ENCODE measurements at places on chromosomes 16 and 17. TPM values are rescaled to one million over a fixed set of nuclear protein-coding genes. Genes with fewer than 3 reads are reported as not detected.

GRCh38 chr17:12566291-12566690 is 99.4 kb upstream of the MYOCD start:
- no peak for DNase-seq

The TBX2 gene
- 22.0 TPM for polyA plus RNA-seq

The PRRT2 gene
- polyA plus RNA-seq: 6.1 TPM

DNA sequence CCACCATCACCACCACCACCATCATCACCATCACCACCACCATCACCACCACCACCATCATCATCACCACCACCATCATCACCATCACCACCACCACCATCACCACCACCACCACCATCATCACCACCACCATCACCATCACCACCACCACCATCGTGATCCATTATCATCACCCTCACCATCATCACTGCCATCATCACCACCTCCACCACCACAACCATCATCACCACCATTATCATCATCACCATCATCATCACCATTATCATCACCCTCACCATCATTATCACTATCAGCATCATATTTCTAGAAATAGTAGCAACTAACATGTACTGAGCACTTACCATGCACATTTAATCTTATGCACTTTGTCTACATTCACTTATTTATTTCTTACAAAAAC is 94.9 kb downstream of the C16orf95 start:
- DNase-seq: no peak

DNA sequence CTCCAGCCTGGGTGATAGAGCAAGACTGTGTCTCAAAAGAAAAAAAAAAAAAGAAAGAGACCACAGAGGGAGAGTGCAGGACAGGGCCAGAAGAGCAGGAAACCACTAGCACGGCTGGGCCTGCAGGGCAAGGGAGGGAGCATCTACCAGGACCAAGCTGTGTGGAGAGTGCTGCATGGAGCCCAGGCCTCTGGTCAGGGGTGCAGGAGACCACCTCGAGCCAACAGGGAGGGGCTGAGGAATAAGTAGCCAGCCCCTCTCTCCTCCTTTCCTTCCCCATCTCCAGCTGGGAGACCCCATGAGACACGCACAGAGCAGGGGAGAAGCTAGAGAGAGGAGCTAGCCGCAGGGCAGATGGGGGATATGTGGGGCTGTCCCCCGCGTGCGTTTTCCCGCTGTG is 67.0 kb upstream of the DNAH17 start:
- DNase-seq: no peak

GRCh38 chr16:73220836-73221235 is 172.9 kb upstream of the ZFHX3 start:
- DNase-seq: no peak

The KRTAP9-3 gene
- not detected for polyA plus RNA-seq

DNA sequence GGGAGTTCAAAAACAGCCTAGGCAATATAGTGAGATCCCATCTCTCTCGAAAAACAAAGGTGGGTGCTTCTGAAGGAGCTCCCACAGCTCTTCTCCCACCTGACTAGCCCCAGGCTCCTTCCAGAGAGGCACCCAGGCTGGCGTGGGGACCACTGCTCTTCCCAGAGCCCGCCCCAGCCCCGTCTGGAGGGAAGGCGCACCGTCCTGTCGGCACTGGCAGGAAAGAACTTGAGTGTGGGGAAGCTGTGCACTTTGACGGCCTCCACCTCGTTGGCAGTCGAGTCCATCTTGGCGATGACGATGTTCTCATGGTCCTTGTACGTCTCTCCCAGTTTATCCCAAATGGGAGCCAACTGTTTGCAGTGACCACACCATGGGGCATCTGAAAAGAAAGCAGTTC is 10.5 kb upstream of the PPP1R27 start:
- no peak for DNase-seq

GRCh38 chr16:2001456-2002355 is 7.9 kb downstream of the ZNF598 start:
- DNase-seq: no peak
